Effector memory CD8-positive, alpha-beta T cell (primary cell): ENCODE measurements at places on chromosomes 16 and 17.

DNA sequence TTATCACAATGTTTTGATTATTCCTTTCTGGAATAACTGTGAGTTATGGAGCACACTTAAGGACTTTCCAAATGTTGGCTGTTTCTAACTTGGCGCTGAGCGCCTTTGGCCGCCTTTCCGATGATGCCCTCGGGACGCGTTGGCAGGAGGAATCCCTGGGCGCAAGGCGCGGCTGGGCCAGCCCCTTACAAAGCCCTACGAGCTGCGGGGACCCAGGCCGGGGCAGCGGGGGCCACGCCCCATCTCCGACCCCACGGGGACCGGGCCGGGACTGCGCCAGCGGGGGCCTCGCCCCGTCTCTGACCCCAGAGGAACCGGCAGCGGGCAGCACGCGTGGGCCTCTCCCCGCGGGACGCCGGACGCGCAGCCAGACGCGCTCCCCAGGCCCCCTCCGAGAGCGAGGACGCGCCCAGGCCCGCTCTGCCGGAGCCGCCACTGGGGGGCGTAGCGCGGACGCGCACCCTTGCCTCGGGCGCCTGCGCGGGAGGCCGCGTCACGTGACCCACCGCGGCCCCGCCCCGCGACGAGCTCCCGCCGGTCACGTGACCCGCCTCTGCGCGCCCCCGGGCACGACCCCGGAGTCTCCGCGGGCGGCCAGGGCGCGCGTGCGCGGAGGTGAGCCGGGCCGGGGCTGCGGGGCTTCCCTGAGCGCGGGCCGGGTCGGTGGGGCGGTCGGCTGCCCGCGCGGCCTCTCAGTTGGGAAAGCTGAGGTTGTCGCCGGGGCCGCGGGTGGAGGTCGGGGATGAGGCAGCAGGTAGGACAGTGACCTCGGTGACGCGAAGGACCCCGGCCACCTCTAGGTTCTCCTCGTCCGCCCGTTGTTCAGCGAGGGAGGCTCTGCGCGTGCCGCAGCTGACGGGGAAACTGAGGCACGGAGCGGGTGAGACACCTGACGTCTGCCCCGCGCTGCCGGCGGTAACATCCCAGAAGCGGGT is at the start of gene GAA:
Gene GAA, plus strand, starts transcription at position 571 of the 935 bp plus-strand sequence. CDS start 3,006 bp downstream, outside the sequence.
- peak; percentile 86 for DNase-seq

- DNase-seq, result no peak
These were observed 201.4 kb upstream of the CIBAR2 start for GRCh38 chr16:85313526-85314301.

- DNase-seq, result no peak
These were observed 2.9 kb upstream of the CBX8 start for GRCh38 chr17:79799538-79800324.

DNA sequence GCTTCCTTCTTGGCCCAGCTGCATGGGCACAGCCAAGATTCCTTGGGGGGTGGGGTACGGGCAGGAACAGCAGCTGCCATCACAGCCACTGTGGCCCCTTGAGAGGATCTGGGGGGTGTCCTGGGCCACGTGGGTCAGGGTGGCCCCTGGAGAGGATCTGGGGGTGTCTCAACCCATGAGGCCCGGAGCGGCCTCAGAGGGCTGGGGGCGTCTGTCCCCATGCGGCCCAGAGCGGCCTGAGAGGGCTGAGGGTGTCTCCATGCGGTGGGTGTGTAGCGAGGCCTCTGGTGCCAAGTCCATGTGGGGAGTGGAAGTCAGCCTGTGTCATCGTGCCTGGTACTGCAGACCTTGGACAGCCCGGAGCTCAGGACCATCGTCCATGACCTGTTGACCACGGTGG is 13.7 kb downstream of the TSC2 start:
- no peak for DNase-seq

GRCh38 chr17:9498490-9498889 is 77.1 kb downstream of the STX8 start:
- no peak for DNase-seq

DNA sequence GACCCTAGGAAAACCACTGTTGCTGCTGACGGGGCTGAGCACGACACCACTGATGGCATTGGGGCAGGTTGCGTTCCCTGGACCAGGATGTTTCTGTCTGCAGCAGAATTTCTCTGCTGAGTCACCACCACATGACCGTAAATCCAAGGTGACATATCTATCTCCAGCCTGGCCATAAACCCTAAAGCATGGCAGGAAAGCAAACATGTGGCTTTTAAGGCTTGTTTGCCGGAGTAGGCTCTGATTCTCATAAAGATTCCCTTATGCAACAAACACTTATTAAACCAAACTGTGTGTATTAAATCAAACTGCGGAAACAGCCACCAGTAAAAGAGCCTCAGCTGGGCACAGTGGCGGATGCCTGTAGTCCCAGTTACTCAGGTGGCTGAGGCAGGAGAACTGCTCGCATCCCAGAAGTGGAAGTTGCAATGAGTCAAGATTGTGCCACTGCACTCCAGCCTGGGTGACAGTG is 17.3 kb downstream of the MPHOSPH6 start:
- no peak for DNase-seq

DNA sequence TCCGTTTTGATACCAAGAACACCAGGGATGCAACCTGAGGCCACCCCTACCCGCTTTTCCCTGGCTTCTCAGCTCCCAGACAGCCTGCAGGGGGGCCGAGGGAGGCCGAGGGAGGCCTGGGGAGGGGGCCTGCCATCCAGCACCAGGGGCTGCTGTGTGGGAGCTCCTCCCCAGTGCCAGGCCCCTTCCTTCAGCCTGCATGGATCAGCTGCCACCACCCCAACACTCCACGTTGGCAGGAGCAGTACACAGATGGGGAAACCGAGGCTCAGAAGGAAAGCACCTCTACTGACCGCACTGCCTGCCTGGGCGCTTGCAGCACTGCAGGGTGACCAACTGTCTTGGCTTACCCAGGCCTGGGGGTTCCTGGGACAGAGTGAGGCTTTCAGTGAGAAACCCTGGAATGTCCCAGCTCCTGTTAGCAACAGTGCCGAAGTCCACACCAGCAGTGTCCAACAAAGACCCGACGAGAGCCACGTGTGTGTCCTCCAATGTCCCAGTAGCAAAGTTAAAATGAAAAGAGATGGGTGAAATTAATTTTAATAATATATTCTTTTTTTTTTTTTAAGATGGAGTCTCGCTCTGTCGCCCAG is 5.3 kb upstream of the OSGIN1 start:
- no peak for DNase-seq

- DNase-seq, result no peak
These were observed at the start of gene IL34 for GRCh38 chr16:70646260-70647241. TSS of gene IL34 (plus strand) at chr16:70646559. CDS start at chr16:70646948, 389 bp downstream.

- DNase-seq, result no peak
These were observed 178.3 kb downstream of the CYB561 start for GRCh38 chr17:63267846-63268245.

GRCh38 chr17:41511716-41512115 is 6.3 kb upstream of the KRT13 start:
- DNase-seq, result no peak

- DNase-seq, result no peak
These were observed 29.7 kb upstream of the ZC3H18 start for GRCh38 chr16:88540346-88540977.

DNA sequence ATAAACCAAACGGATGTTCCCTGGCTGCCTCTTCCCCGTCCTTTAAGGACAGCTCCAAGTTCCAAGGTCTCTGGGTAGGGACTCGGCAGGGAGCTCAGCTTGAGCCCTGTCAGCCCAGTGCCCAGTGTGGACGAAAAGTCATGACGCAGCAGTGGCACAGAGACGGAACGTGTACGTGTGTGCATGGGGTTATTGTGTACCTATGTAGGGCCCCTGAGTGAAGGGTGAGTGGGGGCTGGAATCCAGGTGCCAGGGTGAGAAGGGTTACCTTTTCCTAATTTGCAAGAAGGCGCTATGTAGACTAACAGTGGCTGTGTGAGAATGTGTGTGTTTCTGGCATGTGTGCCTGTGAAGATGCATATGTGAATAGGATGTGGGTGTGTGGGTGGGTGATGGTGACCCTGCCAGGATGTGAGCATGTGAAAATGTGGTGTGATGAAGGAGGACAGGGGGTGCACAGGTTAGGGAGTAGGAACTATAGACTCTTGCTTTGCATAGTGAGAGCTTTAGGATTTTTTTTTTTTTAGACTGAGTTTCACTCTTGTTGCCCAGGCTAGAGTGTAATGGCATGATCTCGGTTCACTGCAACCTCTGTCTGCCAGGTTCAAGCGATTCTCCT is 6.0 kb downstream of the SCN4A start:
- DNase-seq, result peak; percentile 45

GRCh38 chr16:56275801-56276200 is 84.5 kb downstream of the GNAO1 start:
- no peak for DNase-seq

DNA sequence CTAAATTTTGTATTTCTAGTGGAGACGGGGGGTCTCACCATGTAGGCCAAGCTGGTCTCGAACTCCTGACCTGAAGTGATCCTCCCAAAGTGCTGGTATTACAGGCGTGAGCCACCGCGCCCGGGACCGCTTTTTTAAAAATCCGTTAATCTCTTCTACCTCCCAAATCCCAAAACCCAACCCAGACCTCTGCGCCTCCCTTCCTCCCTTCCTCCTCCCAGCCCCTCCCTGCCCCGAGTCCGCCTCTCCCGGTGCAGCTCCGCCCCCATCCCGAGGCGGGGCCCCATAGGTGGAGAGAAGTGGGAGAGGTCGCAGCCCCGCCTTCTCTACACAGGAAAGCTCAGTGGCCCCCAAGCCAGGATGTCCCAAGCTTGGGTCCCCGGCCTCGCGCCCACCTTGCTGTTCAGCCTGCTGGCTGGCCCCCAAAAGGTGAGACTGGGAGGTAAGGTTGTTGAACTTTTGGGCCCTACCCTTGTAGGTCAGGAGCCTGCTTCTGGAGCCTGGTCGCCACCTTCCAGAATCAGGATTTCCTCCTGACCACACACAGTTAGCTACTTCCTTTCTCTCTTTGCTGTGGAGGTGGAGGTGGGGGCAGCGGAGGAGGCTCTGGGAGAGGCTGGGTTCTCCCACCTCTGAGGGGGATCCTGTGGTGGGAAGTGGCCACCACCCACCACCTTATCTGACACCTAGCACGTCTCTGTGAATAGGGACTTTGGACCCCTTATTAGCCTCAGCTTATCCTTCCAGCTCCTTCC is at the start of gene TMEM92:
Gene TMEM92, plus strand, starts transcription at position 325 of the 755 bp plus-strand sequence. Its CDS starts 36 bp downstream, at position 361.
- no peak for DNase-seq

- DNase-seq, result no peak
These were observed 12.6 kb upstream of the GPT2 start for GRCh38 chr16:46871597-46871996.

DNA sequence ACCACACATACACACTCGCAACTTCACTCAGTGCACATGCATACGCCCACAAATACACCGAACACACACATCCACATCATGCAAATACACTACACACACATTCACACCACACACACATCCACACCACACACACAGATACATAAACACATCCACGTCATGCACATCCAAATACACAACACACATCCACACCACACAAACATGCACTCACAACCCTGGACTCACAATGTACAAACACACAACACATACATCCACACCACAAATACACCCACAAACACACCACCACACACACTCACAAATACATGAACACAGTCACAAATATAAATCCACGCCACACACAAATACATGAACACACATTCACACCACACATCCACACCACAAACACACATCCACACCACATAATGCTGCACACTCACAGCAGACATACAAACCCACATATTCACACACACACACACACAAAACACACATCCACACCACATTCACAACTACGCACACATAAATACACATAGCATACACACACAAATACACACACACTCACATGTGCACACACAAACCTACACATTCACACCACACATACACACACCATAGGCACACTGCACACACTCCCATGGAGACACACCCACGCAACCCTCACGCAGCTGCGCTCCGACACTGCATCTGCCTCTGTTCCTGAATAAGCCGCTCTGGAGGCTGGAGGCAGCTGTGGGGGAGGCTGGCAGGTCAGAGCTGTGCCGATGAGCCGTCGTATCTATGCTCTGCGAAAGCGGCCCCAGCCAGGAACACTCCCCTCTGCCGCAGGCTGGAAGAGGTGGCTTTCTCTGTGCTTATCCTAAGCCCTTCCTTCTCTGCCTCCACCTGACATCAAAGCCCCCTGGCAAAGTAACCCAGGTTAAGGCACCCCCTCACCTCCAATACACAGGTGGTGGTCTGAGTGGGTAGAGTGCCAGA is 141.8 kb downstream of the GRIN2A start:
- DNase-seq, result no peak

GRCh38 chr17:73833775-73834488 is 189.7 kb upstream of the SDK2 start:
- no peak for DNase-seq

DNA sequence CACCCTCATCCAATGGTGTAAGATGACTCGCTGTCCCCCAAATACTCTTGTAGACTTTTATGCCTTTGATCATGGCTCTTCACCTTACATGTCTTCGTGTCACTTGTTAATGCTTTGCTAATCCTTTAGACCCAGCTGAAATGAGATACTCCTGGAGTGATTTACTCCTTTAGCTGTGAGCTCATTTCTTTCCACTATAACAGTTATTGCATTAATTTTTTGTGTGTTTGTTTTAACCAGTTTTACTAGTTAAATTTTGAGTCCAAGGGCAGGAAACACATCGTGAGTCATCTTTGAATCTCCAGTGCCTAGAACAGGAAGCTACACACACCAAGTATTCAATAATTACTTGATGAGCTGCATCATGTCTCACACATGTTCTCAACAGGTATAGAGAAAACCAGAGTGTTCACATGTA is 6.5 kb upstream of the CTCF start:
- DNase-seq, result no peak

DNA sequence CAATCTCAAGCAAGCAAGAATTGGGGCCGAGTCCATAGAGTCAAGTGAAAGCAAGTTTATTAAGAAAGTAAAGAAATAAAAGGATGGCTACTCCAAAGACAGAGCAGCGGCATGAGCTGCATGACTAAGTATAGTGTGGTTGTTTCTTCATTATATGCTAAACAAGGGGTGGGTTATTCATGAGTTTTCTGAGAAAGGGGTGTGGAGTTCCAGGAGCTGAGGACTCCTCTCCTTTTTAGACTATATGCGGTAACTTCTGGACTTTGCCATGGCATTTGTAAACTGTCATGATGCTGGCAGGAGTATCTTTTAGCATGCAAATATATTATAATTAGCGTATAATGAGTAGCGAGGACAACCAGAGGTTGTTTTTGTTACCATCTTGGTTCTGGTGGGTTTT is 819.9 kb downstream of the KCNJ2 start:
- no peak for DNase-seq

- no peak for DNase-seq
These were observed 405.6 kb downstream of the WWOX start for GRCh38 chr16:78505036-78505435.

DNA sequence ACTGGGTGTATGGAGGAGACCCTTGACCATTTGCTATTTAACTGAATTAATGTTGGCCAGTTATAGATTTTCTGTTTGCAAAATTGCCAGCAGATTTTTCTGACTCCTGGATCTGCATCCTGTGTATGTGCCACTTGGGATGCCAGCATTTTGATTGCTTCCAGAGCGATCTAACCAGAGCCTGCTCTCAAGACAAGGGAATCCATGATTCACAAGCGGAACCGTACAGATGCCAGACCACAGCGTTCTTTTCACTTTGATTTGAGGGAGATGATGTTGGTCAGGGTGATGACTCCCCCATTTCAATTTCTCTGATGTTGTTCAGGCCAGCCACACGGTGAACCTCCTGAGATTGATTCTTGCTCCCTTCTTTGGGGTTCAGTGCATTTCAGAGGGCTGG is 228.7 kb downstream of the CDH13 start:
- DNase-seq, result no peak
